ENCODE measurements at places on chromosomes 2 and 18.

GRCh38 chr18:55013685-55014084, 54.4 kb upstream of the CCDC68 start:
- DNase-seq, result no peak

- DNase-seq, result no peak
Measured at GRCh38 chr2:7570247-7570646, 653.0 kb downstream of the RNF144A start.

- DNase-seq, result no peak
Measured at GRCh38 chr2:13000664-13001363, 284.1 kb downstream of the TRIB2 start.

DNA sequence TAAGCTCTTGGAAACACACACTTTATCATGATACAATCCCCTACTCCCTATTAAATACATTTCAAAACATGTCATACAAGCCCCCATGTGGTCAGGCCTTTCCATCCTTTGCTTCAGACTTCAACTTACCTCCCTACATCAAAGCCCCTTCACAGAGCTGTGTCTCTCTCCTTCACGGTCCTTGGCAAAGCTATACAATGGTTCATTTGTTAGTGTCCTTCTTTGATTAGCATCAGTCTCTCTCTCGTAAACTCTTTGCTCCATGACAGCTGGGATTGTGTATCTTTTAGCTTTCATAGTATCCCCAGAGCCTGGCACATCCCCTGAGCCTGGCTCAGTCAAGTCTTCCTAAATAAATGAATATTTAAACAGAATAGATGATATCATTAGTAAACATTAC, 25.6 kb upstream of the INSIG2 start:
- DNase-seq, result no peak

DNA sequence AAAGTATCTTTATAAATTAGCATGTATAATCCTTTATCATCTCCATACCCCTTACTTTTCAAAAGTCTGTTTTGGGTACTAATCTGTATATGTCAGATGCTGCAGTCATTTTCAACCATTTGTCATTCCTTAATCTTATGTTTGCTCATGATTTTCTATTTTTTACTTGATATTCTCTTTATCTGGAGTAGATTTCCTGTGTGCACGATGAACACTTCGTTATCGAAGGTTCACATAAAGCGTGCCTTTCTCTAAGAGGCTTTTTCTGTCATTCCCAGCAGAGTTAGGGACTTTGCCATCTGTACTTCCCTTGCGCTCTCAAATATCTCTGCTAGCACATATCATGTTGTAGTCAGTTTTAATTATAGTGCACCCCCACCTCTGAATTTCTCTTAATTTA, 123.2 kb downstream of the BIRC6 start:
- DNase-seq, result no peak

GRCh38 chr2:48984922-48985321, 169.4 kb downstream of the FSHR start:
- DNase-seq, result no peak
